ENCODE measurements at places on chromosomes 6 and 20.

DNA sequence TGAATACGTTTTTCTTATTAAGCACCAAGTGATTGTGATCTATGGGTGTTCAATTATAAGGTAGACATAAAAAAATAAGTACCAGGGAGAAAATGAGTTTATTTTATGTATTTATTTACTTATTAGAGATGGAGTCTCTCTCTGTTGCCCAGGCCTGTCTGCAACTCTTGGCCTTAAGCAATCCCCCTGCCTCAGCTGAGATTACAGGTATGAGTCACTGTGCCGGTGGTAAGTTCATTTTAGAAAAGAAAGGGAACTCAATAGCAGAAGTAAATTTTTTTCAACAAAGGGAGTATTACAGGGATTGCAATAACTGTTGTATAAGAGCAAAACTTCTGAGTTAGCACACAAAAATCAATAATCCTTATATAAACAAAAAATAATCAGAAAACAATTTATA lies 98.7 kb upstream of the FUT9 start:
- no peak for DNase-seq

- no peak for DNase-seq
Observed at GRCh38 chr20:48166082-48166835, 381.0 kb upstream of the SULF2 start.

DNA sequence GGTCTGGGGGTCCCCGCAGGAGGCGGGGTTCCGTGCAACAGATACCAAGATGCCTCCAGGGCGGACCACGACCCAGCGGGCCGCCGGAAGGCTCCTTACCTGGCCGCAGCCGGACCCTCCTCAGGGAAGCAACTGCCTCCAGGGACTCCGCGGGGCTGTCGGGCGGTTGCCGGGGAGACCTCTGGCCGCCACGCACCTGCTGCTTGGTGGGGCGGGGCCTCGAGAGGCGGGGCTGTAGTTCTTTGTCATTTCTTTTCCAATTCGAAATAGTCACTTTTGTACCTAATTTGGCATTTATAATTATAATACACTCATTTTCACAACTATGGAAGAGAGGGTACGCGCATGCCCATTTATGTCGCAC lies 647 bp downstream of the AK9 start:
- DNase-seq: peak; percentile 45

DNA sequence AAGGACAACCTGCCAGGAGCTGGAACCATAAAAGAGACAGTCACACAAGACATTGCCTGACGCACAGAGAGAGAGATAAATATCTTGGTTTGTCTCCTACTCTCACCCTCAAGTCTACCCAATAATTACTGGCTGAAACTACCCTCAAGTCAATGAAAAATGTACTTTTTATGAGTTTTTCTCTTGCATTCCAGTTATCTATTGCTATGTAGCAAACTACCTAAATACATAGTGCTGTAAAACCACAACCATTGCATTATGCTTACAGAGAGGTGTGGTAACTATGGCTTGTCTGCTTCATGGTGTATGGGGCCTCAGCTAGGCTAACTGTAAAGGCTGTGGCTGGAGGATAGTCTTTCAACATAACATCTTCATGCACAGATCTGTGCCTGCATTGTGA lies 247.8 kb downstream of the HAO1 start:
- DNase-seq: no peak

GRCh38 chr6:111534231-111534751 lies 51.3 kb upstream of the REV3L start:
- no peak for DNase-seq

- no peak for DNase-seq
Observed at GRCh38 chr6:131036601-131037000, 26.4 kb downstream of the EPB41L2 start.

GRCh38 chr20:61763740-61764400 lies 301.8 kb downstream of the TAF4 start:
- no peak for DNase-seq
